ENCODE measurements at places on chromosomes 13 and 19.

DNA sequence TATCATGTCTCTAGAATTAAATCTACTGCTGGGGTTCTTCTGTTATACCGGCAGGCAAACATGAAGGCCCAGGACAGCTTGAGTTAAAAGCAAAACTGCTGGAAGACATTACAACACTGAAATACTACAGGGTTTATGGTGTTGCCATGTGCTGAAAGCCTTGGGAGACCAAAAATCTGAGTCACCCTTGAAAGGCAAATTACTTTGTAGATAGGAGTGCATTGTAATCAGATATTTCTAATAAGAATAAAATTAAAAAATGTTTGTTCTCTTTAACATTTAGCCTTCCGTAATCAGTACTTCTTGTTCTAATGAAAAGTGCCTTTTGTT is 181.3 kb downstream of the PCDH9 start:
- no peak for DNase-seq

- DNase-seq: no peak
Observed at GRCh38 chr13:31204592-31204991, 4.8 kb downstream of the B3GLCT start.

DNA sequence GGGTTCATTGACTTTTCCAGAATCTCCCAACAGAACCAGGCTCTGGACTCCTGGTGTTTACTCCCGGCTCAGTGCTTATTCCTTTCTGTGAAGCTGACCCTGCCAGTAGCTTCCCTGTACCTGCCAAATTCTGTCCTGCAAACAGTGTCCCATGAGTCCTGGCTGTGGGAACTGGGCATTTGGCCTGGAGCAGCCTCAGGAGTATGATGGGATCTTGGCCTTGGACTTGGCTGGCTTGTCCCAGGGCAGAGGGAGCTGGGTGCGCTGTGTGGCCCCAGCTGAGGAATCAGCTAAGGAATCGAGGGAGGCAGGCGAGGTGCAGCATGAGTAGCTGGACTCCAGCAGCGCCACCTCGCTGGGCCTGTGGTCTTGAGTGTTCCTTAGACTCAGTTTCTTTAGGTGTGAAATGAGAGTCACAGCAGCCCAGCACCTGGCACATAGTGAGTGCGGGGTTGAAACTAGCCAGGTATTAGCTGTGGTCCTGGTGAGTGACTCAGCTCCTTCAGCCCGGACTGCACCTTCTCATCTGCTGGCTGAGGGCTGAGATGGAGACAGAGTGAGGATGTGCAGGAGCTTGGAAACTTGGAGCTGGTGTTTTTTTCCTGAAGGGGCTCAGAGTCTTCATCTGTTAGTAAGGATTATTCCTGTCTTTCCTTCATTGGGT is 10.4 kb downstream of the CLASRP start:
- no peak for DNase-seq

DNA sequence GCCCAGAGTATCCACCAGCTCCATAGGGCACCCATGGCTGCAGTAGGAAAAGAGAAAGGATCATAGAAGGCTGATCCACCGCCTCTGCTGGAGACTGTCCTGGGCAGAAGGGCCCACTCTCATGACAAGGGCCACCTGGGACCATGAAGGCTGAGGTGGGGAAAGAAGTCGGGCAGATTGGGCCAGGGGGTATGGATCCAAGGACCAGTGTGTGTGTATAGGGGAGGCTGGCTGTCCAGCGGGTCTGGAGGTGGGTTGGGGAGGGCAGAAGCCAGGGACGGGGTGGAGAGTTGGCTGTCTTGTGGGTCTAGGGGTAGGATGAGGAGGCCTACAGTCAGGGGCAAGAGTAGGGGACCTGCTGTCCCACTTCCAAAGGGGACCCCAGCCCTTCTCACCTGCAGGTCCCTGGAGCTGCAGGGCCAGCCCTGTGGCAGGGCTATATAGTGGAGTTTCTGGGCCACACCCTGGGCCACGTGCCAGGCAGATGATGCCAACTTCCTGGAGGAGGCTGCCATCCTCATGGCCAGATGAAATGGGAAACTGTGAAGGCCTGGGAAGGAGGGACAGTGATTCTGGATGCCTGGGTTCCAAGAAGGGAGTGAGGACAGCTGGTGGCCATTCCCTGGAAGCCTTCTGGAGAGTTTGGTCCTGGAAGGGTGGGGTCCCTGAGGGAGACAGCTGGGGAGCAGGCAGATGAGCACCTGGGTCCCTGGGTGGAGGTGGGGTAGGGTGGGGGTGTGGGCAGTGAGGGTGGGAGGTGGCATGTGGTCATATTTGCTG is at the start of gene FCGBP:
Gene FCGBP (minus strand): TSS at position 51 of the 780 bp plus-strand sequence.
- no peak for DNase-seq

GRCh38 chr13:77099415-77099814 is 72.5 kb upstream of the FBXL3 start:
- no peak for DNase-seq

DNA sequence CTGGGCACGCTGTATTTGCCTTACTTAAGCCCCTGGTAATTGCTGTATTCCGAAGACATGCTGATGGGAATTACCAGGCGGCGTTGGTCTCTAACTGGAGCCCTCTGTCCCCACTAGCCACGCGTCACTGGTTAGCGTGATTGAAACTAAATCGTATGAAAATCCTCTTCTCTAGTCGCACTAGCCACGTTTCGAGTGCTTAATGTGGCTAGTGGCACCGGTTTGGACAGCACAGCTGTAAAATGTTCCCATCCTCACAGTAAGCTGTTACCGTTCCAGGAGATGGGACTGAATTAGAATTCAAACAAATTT is 676 bp downstream of the BRCA2 start:
- DNase-seq: no peak

DNA sequence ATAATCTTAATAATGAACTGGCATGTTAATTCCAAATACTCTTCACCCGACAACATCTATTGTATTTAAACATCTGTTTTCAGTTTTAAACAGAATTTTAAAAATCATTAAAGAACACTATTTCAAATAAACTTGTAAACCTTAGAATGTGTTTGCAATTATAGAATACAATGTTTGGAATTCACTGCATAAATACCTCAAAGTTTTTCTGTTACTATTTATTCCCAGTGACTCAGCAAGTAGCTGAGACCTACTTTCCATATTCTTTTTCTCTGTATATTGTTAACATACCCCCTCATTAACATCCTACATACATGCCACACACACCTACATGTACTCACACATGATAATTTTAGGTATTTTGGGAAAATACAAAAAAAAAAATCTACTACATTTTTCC is 1134.3 kb downstream of the SLITRK1 start:
- no peak for DNase-seq

- DNase-seq: no peak
Observed at GRCh38 chr13:84481958-84482357, 599.7 kb upstream of the SLITRK1 start.

- DNase-seq: no peak
Observed at GRCh38 chr13:21522847-21523246, 63.7 kb upstream of the ZDHHC20 start.

DNA sequence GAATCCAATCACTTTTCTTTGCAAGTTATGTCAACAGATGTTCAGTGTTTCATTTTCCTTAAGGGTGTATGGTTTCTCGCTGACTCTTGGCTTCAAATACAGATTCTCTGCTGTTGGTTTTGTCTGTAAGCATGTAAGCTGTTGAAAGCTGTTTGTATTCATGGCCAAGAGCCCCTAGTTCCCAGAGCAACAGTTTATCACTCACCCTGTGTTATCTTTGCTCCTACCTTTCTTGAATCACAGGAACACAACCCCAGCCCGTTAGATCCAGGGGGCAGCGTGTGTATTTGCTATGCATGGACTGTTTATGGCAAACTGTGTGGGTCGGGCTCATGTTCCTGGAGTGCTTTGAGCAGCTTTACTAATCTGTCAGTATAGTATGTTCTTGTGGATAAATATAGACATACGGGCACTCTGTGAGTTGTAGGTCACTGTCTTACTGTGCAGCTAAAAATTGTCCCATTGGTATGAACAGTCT is 28.9 kb downstream of the FRY start:
- DNase-seq: no peak

DNA sequence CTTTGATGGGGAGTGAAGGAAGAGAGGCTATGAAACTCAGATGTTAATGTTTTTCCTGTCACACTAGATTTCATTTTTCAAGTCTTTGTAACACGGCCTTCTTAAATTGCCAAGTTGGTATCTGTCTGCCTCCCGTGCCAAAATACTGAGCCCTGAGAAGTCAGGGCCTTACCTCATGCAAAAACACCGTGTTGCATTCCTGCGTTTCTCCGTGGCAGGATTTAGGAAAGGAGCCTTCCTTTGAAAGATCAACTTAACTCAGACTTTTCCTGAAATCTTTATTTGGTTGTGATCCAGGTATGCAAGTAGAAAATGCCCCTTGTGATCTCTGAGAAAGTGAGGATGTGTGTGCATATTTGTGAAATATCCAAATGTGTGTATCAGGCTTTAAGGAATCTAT is 1291.0 kb upstream of the SLC10A2 start:
- DNase-seq: no peak

GRCh38 chr19:12777217-12778016 is 2.1 kb upstream of the HOOK2 start:
- no peak for DNase-seq

DNA sequence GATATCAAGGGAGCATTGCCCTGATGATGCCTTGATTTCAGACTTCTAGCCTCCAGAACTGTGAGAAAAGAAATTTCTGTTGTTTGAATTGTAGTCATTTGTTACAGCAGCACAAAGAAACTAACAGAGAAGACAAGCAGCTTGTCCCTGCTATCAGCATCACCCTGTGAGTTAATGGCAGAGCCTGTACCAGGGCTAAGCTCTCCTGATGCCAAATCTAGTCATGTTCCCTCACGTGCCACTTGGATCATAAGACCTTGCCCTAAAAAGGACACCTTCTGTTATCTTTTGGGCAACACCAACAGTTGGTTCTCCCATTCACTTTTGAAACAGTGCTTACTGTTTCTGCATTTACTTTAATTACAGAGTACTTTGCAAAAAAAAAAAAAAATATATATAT is 14.8 kb downstream of the RCBTB2 start:
- no peak for DNase-seq

DNA sequence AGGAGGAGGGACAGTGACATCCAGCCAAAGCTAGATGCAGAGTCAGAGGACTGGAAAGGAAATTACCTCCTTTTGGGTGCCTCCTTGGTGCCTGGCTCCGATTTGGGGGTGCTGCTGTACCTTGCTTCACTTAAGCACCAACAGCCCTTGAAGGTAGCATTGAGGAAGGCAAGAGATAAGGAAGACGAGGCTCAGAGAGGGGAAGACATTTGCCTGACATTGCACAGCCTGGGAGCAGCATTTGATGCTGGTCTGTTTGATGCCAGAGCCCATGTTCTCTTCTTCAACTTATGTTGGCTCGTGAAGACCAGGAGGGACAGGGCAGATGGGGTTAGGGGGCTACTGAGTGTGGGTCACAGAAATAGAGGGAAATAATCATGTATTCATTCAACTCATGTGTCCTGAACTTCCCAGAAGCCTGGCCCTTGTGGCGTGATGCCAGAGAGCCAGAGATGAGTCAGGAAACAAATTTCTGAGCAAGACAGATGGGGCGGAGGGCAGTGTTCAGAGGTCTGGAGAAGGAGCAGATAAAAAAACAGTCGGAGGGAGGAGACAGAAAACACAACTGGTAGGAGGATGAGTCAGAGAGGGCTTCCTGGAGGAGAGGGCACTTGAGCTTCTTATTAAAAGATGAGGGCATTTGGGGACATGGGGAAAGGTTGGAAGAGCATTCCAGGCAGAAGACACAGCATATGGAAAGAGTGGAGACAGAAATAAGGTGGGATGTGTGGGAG is 3.0 kb upstream of the C19orf81 start:
- DNase-seq: no peak

DNA sequence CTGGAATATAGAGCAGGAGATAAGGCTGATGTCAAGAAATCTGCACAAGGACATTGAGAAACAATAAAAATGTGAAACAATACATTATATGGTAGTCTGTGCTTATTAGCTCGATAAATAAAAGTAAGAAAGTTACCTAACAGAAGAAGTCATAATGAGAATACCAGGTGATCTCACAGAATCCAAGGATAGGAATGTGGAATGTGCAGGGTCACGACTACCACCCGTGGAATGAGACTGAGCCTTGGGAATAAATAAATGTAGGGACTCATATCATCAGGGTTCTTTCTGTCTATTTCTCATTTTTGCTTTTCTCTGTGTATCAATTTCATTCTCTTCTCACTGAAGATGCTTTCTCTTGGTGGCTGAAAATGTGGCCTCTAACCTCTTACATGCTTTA is 26.0 kb upstream of the KBTBD7 start:
- DNase-seq: no peak

DNA sequence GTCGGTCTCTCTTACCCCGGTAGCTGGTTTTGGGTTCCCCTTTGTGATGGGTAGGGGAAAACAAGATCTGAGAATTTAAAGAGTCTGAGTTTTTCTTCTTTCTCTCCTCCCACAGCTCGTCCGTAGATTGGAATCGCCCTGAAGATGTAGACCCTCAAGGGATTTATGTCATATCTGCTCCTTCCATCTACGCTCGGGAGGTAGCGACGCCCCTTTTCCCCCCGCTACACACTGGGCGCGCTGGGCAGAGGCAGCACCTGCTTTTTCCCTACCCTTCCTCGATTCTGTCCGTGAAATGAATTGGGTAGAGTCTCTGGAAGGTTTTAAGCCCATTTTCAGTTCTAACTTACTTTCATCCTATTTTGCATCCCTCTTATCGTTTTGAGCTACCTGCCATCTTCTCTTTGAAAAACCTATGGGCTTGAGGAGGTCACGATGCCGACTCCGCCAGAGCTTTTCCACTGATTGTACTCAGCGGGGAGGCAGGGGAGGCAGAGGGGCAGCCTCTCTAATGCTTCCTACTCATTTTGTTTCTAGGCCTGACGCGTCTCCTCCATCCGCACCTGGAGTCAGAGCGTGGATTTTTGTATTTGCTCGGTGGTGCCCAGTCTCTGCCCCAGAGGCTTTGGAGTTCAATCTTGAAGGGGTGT is 7.1 kb upstream of the SELENOV start:
- DNase-seq: no peak

- DNase-seq: no peak
Observed at GRCh38 chr19:13020002-13020414, 24.7 kb downstream of the NFIX start.

- DNase-seq: no peak
Observed at GRCh38 chr13:26051657-26052311, at the start of gene SHISA2. Gene SHISA2, minus strand, starts transcription at chr13:26052016. Its CDS starts 1,041 bp downstream, at chr13:26050975.

DNA sequence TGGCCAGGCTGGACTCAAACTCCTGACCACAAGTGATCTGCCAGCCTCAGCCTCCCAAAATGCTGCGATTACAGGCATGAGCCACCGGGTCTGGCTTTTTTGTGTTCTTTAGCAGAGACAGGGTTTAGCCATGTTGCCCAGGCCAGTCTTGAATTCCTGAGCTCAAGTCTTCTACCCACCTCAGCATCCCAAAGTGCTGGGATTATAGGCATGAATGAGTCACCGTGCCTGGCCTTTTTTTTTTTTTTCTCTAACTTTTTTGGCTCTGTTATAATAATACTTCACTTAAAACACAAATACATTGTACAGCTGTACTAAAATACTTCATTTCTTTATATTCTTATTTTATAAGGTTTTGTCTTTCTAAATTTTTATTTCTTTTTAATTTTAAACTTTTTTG is 599.5 kb upstream of the PCDH9 start:
- DNase-seq: no peak

- no peak for DNase-seq
Observed at GRCh38 chr13:102700088-102701031, 5.5 kb upstream of the METTL21C start.

Measured in SW 1271 (cell line).